Activated naive CD8-positive, alpha-beta T cell treated with anti-CD3 and anti-CD28 coated beads, Interleukin-2, amount 50 U/mL, for 24 hours (primary cell): ENCODE measurements at places on chromosomes 7 and 10.

DNA sequence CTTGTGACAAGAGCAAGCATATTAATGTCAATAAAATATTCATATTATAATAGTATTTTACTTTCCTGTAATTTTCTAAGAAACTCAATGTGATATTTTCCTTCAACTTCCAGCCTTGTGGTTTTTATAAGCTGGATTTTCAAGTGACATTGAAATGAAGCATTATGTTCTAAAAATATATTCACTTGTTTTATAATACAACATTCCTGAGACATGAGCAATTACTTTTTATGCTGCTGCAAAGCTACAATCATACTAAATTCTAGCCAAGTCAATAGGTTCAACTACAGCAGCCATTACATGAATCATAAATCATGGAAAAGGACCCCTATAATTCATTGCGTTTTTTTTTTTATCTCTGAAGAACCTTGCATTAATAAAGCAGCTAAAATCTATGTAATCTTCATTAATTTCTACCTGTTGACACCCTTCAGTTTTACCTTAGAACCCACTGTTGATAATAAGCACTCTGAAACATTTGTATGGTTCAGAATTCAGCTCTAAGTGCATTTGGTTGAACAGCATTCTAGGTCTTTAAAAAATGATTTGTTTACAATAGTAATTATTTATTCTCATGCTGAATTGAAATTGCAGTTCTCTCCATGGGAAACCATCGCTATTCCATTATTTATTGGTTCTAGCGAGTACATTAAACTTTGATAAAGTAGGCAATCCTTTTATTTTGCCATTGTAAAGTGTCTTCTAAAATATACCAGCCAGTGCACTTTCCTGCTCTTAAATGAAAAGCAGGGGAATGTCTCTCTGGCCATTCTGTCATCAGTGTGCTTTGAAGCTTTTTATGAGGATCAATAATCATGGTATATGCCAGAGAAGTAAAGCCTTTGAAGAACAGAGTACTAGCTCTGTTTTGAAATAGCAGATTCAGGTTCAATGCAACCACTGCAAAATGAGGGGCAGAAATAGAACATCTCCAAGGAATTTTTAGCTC lies 132.6 kb downstream of the GNAT3 start:
- no peak for DNase-seq

DNA sequence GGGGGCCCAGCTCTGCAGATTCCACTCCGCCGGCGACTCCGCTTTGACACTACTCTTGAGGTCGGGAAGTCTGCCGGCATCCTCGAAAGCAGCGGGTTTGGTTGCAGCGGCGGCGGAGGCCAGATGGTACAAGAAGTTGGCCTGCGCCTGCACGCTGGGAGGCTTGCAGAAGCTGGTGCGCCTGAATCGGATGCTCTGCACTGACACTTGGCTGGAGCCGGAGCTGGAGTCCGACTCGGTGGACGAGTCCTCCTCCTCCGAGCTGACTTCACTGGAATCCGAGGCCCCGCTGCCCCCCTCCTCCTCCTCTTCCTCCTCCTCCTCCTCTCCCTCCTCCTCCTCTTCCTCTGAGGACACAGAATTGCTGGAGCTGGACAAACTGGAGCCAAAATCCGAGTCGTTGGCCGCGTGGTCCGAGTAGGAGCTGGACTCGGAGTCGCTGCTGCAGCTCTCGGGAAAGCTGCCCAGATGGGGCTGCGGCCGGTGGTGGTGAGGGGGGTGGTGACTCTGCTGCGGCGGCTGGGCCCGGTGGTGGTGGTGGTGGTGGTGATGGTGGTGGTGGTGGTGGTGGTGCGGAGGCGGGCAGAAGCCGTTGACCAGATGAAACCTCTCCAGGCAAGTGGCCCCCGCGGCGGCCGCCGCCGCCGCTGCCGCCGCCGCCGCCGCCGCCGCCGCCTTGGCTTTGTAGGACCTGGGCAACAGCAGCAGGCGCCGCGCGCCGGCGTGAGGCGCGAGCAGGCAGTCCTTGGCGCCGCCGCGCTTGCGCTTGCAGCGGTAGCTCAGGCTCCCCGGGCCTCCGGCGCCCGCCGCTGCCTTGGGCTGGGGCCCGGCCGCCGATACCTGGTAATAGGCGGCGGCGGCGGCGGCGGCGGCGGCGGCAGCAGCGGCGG lies 9.0 kb downstream of the SKIDA1 start:
- peak; percentile 50 for DNase-seq

GRCh38 chr10:102281102-102281487 lies 35.8 kb downstream of the GBF1 start:
- DNase-seq: no peak

DNA sequence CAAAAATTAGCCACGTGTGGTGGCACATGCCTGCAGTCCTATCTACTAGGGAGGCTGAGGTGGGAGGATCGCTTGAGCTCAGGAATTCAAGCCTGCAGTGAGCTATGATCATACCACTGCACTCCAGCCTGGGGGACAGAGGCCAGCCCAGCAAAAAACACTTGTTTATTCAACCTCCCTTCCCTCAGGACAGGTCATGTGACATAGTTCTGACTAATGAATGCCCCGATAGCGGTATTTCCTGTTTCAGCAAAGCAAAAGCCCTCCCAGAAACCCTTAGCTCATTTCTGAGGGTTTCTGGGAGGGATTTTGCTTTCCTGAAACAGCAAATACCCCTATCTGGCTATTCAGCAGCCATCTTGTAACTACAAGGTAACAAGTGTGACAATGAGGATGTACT lies 157.1 kb downstream of the GATA3 start:
- DNase-seq: no peak

DNA sequence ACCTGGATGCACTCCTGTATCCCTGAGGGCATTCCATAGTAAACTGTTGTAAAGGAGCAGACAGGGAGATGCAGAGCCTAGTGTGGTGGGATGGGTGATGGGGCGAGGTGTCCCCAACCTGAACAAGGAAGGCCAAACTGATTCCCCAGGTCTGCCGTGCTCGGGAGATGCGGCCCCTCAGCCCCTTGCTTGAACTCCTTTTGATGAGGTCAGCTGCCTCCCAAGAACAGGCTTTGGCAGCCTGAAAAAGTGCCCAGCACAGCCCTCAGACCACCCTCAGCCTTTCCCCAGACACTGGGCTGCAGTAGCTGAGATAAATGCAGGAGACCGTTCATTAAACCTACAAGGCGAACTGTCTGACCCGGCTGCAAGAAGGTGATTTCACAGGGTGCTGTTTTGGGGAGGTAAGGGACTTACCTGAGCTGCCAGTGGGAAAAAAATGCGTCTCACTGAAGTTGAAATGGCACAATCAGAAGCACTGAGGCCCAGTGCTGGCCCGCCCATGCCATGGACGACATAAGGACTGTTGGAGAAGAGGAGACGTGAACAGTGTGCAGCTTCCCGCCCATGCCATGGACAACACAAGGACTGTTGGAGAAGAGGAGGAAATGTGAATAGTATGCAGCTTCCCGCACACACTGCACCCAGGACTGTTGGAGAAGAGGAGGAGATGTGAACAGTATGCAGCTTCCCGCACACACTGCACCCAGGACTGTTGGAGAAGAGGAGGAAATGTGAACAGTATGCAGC lies 148.4 kb upstream of the FAM20C start:
- no peak for DNase-seq

DNA sequence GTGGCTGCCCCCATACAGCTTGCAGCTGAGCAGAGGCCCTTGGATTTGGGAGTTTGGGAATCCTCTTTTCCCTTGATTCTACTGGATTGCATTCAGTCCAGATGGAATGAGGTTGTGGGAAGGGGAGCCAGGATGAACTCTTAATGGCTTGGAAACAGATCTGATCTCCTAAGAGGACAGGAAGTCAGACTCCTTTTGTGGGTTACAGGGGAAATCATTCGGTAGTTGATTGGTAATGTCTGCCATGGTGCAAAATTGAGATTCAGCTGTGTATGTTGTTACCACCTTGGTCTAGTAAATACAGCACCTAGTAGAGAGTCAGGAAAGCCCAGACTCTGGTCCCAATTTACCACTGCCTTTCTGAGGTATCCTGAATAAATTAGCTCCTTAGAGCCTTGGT lies 144.2 kb upstream of the TNRC18 start:
- DNase-seq: no peak

GRCh38 chr7:44395067-44395466 lies 69.7 kb upstream of the CAMK2B start:
- DNase-seq: no peak

- no peak for DNase-seq
These were observed 27.5 kb downstream of the LMBR1 start for GRCh38 chr7:156865493-156865892.

DNA sequence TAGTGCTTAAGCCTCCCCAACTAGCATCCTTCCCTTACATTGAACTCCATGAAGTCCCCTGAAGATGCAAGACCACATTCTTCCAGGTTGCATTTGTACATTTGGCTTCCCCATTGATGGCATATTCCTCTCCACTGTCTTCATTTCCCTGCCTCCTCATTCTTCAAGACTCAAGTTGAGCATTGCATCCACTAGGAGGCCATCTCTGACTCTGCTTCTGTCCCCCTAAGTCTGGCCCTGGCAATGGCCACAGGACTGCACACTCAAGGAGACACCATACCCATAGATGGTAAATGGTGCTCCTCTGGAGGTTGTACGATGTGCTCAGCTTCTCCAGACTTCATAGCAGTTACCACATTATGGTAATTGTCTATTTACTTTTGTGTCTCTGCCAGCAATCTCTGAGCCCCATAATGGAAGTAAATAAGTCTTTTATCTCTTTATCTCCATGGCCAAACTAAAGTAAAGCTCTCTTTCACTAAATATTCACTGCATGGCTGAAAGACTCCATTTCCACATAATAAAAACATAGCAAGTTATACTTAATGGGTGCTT lies 112.6 kb downstream of the PTPRZ1 start:
- DNase-seq: no peak

DNA sequence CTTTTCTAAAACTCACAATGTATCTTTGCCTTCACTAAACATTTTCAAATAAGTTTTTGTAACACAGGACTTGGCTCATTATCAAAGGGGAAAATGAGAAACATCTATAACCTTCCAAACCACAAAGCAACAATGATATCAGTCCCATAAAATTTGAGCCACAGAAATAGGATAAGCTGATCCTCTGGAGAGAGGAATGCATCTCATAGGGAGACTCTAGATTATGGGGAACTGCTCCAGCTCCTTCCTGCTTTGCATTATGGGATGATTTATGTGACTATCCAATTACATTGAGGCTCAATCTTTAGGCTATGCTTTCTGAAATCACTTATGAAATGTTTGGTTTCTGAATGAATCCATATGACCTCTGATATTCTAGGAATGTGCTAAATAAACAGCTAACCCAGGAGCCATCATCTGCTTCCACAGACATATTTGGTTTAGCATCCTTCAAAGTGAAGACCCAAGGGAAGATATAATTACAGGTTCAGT lies 70.4 kb downstream of the CUBN start:
- no peak for DNase-seq

DNA sequence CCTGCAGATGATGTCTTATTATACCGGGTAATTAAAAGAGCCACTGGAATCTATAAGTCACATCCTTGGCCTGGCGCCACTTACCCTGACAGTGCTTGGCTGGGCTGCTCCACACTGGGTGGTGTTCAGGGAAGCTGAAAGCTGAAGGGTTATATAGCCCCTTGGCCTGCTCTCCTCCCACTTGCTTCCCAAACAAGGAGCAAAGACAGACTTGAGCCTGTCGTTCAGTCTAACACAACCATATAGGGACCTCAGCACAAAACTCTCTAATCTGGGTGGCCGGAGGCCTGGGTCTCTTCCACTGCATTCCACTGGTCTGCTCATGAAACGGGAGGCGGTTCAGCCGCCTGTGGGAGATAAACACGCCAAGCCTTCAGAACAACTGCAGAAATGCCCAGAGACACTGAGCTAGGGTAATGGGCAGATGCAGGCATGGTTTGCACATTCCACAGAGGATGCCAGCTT lies at the start of gene ACTA2:
ACTA2 (minus strand) TSS at position 127 of the 465 bp plus-strand sequence. CDS start 3,843 bp downstream, outside the sequence.
- no peak for DNase-seq

GRCh38 chr10:25047591-25048301 lies 31.3 kb downstream of the THNSL1 start:
- no peak for DNase-seq

DNA sequence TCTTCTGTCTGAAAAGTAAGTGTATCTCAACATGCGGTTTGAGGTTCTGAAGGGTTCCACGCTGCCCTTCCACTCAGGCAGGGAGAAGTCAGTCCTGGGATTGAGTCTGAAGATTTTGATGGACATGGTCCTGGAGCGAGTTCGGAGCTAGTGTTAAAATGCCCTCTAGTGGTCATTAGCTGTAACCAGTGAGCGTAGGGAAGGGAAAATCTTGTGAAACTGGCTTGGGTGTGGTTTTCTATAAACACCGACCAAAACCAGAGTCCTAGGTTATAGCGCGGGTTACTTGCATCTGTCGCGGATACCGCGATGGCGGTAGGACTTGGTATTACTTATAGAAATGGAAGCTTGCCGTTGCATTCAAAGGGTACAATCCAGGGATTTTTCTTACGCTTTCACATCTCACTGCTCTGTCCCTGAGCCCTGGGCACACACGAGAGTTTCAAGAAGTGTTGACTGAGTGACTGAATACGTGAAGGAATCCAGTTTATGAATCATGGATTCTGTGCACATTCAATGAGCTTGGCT lies 348.2 kb upstream of the C7orf33 start:
- no peak for DNase-seq

DNA sequence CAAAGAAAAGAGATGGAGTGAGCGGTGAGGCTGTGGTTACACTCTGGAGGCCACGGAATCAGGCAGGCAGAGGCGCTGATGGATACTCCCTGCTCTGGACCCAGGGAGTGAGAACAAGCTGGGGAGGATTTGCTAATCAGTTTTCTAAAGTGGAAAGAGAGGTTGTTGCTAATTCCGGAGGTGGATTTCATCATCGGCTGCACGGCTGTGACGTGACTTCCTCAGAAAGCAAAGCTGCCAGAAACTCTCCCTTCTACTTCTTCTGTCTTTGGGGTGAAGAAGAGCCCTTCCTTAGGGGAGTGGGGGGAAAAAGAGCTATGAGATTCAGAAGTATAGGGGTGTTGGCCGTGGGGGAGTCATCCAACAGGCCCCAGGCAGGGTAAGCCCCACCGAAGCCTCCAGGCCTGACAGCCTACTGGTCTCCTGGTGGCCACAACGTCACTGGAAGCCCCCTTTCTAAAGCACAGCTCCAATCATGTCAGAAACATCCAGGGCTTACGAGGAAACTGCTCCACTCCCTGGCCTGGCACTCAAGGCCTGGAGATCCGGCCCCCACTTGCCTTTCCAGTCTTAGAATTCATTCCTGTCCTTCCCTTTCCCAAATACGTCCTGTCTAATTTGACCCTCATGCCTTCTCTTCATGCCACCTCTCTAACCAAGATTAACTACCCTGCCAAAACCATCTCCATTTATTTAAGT lies 114.5 kb downstream of the HIP1 start:
- no peak for DNase-seq

GRCh38 chr10:11899067-11899876 lies 76.1 kb downstream of the PROSER2 start:
- no peak for DNase-seq
